NCI-H1694 treated with DMSO at 0.1 percent for 48 hours (cell line): ENCODE measurements at places on chromosomes 4 and X.

DNA sequence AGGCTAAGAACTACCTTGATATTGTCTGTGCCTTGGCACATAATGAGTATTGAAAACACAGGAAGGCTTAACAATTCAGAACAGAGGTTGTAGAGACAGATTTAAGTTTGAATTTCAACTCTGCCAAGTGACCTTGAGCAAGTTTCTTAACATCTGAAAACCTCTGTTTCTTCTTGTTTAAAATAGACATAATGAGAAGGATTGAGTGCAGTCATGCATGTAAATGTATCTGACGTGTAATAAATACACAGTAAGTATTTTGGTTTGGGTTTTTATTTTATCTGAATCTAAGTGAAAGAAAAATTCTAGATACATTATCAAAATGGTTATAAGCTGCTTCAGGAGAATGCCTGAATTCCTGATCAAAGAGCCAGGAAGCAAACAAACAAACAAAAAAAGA, 111.9 kb downstream of the ANXA5 start:
- no peak for DNase-seq

GRCh38 chr4:88938138-88938537, 118.8 kb downstream of the FAM13A start:
- DNase-seq, result no peak

GRCh38 chr4:168877511-168878491, 132.3 kb downstream of the CBR4 start:
- no peak for DNase-seq

DNA sequence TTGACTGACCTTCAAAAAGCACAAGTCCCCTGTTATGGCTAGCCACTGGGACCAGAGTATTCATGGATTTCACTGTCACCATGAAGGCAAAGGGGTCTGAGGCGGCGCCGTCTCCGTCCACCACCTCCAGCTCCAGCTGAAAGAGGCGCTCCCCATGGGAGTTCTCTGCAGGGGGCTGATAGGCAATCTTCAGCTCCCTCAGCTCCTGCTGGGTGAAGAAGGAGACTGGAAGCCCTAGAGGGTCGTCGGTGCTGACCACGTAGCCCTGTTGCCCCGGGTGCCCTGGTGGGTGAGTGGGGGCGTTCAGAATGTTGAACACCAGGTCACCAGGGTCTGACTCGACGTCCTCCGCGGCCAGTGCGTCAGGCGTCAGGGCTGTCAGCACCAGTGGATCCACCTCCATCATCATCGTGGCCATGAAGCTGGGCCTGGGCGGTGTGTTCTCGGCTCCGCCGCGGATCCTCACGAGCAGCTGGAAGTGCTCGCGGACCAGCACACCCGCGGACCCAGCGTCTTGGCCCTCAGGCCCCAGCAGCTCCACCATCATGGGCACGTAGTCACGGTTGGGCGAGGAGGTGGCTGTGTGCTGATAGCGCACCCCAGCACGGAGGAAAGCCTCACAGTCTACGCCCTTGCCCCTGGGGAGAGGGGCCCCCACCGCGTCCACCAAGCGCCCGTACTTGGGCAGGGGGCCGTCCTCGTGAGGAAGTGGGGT, 987 bp downstream of the FREM3 start:
- DNase-seq, result no peak

GRCh38 chr4:1249731-1250526, 999 bp upstream of the CTBP1 start:
- DNase-seq, result no peak

GRCh38 chrX:109782994-109783700, 50.1 kb upstream of the ACSL4 start:
- DNase-seq, result no peak

GRCh38 chr4:74619931-74620702, 174.2 kb downstream of the BTC start:
- DNase-seq, result no peak

DNA sequence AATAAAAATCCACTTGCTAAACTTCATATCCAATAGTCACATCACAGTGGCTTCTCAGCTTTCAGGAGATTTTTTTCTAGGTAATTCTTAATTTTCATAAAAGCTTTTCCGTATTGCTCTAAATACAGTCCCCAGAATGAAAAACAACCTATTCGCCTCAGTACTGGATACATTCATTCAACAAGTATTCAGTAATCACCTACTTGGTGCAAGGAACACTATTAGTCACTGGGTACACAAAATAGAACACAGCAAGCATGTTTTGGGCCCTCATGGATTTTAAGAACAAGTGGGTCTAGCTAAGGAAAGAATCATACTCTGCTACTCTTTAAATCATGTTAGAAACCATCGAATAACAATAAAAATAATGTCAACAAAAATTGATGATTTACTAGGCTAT, 2.8 kb upstream of the BEX3 start:
- DNase-seq, result no peak

GRCh38 chr4:172899861-172900260, 268.8 kb upstream of the GALNT7 start:
- DNase-seq, result no peak

DNA sequence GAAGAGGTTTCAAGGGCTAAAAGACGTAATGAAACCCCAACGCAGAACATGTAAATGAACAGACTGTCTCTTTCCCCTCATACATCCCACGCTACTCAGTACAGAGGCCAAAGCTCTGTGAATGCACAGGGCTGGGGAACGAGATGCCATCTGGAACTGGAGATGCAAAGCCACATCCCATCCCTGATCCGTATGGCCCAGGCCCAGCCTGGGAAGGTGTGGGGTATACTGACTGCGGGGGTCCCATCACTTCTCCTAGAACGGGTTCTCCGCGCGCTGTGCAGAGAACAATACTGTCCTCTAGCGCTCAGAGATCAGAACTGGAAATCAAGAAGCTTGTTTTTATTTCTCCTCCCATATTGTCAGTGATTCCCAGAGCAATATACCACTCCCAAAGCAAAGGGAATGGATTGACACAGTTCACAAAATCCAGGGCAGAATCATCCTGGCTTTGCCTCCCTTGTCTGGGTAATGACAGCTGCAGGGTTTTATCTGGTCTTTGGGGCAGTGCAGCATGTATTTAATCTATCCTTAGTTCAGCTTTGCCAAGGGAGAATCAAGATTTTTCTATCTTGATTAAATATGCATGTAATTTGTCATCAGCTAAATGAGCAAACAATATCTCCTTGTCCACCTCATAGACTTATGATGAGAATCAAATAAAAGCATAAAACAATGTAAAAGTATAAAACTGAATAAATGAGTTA, 47.3 kb upstream of the TLR3 start:
- DNase-seq, result peak; percentile 83

DNA sequence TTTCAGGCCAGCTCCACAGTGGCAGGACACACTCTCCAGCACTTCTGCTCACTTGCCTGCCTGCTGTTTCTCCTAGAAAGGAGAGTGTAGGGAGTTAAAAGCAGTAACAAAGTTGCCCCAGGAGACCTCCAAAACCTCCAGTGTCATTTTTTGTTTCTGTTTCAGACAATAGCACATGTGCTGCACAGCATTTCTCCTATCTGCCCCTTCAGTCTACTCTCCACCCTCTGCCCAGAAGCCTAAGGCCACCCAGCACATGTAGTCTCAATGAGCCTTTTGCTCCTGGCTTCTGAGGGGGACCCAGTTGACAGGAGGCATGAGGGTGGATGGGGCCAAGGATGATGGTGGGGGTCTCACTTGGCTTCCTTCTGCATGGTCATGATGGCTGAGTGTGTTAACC, 329.6 kb upstream of the CLNK start:
- no peak for DNase-seq

- no peak for DNase-seq
Observed at GRCh38 chr4:182339221-182339641, 96.0 kb downstream of the TENM3 start.

GRCh38 chrX:65643531-65644052, 23.9 kb upstream of the MSN start:
- no peak for DNase-seq

- no peak for DNase-seq
Observed at GRCh38 chr4:99863804-99864203, 30.4 kb downstream of the LAMTOR3 start.

DNA sequence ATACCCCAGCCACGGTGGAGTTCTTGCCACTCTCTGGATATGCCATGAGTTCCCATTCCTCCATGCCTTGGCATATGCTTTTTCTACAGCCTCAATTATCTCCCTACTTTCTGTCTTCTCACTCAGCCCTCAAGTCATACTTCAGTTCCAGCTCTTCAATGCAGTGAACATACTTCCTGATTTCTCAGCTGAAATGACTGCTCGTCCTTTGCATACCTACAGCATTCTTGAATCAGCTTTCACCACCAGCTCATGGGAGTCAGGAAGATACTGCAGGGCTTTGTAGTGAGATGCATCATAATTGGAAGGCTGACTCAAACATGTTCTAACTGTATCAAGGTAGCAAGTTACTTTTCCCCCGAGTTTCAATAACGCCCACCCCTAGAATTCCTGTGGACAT, 118.4 kb downstream of the APBB2 start:
- DNase-seq, result no peak

- no peak for DNase-seq
Observed at GRCh38 chr4:122065915-122066314, 86.2 kb upstream of the BLTP1 start.

- no peak for DNase-seq
Observed at GRCh38 chrX:2955281-2955680, 26.1 kb upstream of the ARSD start.

GRCh38 chrX:39653691-39654090, 444.1 kb downstream of the BCOR start:
- no peak for DNase-seq

GRCh38 chr4:1013225-1014073, 2.0 kb downstream of the FGFRL1 start:
- DNase-seq, result no peak

- DNase-seq, result no peak
Observed at GRCh38 chr4:86939729-86940575, 5.1 kb downstream of the AFF1 start.

- DNase-seq, result no peak
Observed at GRCh38 chr4:16858275-16858752, 40.1 kb downstream of the LDB2 start.

DNA sequence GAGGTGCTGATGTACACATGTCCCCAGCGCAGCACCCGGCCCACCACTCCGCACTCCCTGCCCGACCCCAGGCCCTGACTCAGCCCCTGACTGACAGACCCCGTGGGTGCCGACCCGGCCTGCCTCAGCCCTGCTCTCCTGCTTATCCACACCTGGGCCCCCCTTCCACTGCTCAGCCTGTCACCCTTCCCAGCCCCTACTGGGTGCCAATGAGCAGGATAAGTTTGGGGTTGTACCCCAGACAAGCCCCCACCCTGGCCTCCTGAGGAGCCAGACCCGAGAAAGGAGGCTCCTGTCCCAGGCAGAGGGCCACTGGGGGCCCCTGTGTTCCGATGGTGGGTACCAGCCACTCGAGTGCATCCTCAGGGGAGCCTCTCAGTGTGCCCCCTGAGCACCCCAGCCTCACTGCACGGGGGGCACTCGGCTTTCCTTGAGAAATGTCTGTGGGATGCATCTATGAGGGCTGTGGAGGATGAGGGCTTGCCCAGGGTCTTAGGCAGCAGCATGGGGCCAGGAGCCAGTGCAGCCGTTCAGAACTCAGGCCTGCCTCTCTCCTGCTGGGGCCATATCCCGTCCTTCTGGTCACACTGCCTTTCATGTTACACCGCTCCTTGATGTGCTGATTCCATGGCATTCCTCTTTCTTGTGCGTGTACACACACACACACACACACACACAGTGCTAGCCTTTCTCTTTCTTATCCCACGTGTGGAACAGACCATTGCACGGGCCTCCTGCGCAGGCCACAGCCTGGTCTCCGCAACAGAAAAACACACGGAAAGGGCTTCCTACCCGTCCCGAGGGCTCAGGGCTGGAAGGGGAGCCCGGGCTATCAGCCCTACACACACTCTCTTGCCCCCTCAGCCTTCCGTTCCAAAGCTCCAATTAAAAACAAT, 220.1 kb upstream of the PSAPL1 start:
- DNase-seq, result no peak

GRCh38 chr4:52202931-52203330, 151.8 kb downstream of the SPATA18 start:
- DNase-seq, result no peak

GRCh38 chr4:687048-687970, 1.6 kb downstream of the SLC49A3 start:
- no peak for DNase-seq

DNA sequence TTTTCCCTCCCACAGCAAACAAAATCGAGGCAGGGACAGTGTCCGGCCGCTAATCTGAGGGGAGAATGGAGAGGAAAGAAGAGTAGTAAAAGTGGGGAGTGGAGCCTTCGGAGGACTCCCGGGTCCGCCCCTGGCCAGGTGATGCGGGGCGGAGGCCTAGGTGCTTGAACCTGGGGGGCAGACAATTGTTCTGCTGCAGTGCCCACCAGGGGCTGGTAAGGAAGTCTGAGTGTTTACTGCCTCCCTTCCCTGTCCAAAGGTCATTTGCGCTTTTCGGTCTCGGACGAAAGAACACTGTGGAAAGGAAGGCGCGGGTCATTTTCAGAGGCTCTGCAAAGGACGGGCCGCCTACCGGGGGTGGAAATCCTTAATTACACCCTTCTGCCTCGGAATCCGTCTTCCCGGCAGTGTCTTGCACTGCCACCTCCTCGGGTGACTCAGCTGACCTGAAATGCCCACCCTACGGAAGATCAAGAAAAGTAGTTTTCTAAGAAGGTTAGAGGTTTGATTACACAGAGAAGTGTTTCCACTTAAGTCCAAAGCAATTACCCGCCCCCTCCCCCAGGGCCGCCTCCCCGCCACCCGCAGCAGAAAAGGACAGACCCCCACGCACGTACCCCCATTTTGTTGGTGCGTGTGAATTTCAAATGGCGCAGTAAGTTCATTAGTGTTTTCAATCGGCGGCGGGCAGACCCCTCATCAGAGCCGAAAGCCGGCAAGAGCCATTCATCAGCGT, 99.9 kb upstream of the TENM3 start:
- DNase-seq, result no peak

DNA sequence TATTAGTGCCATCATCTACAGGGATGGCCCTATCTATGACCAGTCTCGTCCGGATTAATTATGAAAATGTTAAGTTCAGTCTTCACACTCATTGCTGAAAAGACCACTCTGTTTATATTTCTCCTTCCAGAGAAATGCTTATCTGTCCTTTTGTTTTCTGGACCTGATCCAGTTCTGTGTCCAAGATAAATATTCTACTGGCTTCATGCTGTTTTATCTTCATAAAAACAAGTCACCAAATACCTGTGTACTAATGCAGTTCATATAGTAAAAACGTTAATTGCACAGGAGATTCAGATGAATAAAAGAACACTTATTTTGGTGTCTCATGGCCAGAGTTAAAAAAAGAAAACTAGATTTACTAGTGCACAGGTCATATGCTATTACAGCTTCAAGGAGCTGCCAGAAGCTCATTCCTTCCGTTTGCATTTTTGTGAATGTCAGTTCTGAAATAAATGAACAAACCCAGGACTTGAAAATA, 17.3 kb downstream of the FNIP2 start:
- DNase-seq, result no peak

DNA sequence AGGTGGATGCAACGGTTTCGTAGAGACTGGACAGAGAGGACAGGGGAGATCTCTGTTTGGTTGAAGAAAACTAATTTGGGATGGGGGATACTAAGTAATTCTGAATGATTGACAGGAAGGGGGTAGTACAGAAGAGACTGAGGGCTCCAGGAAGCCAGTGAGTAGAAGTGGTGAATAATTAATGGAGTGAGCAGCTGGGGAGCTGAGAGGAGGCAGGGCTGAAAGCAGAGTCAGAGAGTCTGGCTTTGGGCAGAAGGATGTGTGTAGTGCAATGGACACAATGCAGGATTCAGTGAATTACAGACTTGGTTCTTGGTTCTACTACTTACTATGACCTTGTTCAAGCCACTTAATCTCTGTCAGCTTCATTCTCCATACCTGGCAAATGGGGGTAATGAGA, 161.7 kb downstream of the RBMX2 start:
- DNase-seq, result no peak
